Mesothelial cell of epicardium (in vitro differentiated cells): ENCODE measurements at places on chromosomes 7 and 10.

DNA sequence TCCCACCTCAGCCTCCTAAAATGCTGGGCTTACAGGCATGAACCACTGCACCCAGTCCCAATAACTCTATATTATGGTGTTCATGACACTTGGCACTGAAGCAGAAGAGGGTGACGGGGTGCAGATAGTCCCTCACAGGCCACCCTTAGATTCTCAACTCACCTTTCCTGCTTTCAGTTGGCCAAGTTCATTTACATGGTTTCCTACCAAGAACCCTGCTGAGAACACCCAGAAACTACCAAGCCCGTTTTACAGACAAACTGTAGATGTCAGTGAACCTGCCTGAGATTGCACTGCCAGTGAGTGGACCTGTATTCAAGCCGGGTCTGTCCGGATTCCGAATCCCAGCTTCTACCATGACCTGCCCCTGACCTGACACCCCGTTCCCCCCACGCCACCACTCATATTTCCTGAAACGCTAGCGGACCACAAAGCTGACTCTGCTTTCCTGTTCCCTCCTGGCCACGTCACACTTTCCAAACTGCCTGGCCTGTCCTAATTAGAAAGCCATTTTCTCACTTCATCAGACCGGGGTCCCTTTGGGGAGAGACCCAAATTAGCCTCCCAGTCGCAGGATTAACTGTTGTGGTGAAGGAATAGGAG lies 17.3 kb downstream of the GRID2IP start:
- no peak for DNase-seq

- no peak for DNase-seq
Observed at GRCh38 chr10:30018496-30018895, 40.9 kb downstream of the JCAD start.

DNA sequence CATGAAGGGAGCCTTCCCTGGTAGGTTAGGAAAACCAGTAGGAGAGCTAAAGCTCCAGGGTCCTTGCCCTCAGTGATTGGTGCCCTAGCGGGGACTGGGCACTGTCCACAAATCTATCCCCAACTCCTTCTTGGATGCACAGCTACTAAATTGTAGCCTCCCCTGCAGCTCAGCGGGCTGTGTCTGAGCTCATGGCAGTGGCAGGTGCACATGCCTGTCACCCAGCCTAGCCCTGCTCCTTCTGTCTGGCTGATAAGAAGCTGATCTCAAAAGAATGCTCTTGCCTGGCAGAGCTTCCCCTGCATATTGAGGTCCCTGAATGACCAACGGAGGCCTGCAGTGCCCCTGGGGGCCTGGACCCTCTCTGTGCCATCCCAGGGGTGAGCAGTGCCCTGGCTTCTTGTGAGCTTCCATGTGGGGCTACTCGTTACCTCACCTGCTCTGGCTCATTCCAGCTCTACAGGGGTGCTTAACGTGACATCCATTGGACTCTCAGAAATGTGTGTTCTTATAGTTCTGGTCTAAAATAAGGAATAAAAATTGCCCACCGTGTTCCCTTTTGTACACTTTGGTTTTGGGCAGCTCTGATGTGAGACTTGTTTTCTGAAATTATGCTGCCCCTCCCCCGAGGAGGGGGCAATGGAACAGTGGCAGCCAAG lies 59.8 kb upstream of the ANTXRL start:
- DNase-seq, result peak; percentile 26

DNA sequence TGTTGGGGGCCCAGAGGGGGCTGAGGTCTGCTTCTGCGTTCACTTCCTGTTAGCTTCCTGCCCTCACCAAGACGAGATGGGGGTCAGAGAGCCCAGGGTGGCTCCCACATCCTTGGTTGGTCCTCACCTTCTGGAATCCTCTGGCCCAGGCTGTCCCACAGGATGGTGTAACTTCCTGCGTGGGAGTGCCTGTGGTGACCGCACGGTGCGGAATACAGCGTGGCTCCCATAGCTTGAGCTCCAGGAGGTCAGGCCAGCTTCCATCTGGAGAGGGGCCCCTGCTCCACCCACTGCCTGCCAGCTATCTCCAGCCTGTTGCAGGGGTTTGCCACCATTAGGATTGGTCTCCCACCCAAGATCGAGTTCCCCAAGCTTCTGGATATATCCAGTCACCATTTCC lies 681.2 kb upstream of the FOXK1 start:
- no peak for DNase-seq

GRCh38 chr10:79065091-79065551 lies 3.6 kb upstream of the ZMIZ1 start:
- DNase-seq, result no peak

DNA sequence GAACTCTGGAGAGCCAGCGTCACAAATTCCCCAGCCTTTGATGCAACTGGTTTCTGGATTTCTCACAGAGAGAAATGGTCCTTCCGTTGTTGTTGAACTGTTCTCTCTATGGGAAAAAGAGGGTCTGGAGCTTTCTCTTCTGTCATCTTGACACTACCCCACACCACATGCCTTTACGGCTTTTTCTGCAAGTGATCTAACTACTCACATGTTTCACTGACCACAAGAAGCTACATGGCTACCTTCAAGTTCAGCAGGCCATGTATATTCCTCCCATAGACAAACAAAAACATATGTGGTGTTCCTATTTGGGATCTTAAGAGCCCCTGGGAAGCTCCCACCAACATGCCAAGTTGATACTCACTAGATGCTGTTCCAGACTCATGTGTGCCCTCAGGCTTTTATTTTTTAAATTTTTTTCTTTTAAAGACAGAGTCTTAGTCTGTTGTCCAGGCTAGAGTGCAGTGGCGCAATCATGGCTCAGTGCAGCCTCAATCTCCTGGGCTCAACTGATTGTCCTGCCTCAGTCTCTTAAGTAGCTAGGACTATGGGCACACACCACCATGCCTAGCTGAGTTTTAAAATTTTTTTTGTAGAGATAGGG lies 72.0 kb downstream of the RNF216 start:
- no peak for DNase-seq

- DNase-seq, result no peak
Observed at GRCh38 chr10:103669944-103670343, 176.4 kb downstream of the NEURL1 start.

DNA sequence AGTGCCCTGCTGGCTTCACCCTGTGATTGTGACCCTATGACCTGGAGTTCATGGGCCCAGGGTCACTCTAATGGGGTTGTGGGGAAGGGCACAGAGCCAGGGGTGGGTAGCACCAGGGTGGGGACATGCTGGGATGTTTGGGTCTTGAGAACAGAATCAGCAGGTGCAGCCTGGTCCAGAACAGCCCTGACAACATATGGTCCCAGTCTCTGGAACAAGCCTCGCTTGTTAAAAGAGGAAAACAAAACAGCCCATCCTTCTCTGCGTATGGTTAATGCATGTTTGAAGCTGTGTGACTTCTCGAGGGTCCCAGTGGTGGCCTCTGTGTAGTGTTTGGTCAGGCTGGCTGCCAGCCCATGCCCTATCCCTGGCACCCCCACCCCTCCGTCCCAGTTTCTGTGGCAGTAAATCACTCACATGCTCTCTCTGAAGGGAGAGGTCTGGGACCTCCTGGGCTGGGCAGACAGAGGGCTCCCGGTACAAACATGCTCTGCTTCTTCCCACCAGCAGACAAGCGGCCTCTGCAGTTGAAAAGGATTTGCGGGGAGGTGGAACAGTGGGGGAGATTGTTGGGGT lies 79.4 kb downstream of the FAM241B start:
- DNase-seq, result no peak

DNA sequence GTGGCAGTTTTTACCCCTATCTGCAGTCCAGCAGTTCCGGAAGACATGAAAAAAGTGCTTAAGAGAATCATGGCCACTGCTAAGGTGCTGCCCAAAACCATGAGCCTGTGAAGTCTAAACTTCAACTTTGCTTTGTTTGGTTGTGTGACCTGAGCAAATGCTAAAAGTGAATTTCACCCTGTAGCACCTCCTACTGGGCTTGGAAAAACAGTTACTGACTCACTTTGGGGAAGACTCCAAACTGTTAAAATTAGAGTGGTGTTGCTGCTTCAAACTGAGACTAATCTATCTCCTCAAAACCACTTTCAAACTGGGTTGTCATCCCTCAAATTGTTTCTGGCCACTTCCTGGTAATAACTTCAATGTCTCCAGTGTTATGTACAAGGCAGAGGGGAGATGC lies 21.3 kb downstream of the MKX start:
- DNase-seq, result no peak

GRCh38 chr7:25238066-25238725 lies 9.9 kb upstream of the NPVF start:
- DNase-seq, result no peak

DNA sequence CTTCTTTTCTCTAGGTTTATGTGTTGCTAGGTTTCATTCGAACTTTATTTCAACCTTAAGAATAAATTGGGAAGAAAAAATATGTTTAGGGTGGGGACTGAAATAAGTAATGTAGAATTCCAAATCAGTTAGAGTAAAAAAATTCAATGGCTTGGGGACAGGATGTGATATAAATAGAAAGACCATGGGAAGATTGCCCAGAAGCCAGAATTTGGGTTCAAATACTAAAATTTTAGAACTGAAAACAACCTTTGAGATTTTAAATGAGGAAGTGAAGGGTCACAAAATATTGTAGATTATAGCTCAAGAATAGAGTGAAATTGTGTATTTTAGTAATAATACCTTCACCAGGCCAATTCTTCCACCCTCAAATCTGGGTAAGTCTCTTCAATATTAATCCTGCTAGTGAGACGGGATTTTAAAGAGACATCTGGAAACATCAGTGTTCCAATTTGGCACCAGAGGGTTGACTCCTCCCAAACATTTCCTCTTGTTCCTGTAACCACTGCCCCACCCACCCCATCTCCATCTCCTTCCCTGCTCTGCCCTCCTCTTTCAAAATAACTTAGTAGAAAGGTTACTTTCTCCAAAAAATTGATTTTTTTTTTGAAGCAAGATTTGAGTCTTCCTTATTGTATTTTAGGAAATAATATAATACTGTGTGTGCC lies 51.3 kb upstream of the FAM3C start:
- DNase-seq, result no peak

DNA sequence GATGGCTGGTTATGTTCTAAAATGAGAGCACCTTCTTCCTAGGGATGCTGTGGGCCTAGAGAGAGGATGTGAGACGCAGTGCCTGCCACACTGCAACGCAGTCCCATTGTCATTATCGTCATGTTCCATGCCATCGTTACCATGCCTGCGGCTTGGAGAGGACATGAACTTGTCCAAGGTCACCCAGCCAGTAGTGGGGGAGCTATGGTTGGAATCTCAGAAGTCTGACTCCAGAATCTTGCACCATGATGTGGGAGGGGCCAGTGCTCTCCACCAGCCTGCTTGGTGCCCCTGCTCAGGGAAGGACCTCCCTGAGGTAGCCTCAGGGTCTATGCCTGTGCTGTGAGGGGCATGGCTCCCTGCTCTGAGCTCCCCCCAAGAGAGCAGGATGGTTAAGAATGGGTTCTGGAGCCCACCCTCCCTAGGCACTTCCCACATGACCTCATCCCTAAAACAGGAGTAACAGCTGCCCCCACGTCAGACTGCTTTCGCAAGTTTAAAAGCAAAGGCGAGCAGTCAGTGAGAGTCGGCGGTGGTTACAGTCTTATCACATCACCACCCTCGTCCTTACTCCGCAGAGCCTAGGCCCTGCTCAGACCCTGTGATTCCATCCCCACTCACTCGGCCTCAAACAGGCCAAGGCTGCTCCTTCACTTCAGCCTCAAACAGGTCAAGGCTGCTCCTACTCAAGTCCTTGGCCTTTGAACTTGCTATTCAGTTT lies 50.4 kb downstream of the HABP2 start:
- no peak for DNase-seq

GRCh38 chr10:60353519-60354258 lies 36.0 kb downstream of the ANK3 start:
- DNase-seq, result no peak

DNA sequence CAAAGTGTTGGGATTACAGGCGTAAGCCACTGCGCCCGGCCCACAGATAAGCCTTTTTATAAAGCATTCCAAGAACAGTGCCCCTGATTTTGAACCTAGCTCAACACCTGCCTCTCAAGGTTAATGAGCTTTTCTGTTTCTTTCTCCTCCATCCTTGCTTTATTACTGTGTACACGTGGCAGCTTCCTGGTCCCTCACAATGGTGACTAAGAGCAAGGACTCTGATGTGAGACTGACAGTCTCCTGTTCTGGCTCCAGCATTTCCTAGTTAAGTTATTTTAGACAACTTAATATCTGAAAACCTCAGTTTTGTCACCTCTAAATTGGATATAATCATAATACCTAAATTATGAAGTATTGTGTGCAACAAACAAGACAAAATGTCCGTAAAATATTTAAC lies 9.9 kb downstream of the HABP2 start:
- no peak for DNase-seq

- no peak for DNase-seq
Observed at GRCh38 chr7:55484241-55484640, 88.1 kb downstream of the VOPP1 start.

- no peak for DNase-seq
Observed at GRCh38 chr10:126250527-126251310, 137.6 kb downstream of the ADAM12 start.

DNA sequence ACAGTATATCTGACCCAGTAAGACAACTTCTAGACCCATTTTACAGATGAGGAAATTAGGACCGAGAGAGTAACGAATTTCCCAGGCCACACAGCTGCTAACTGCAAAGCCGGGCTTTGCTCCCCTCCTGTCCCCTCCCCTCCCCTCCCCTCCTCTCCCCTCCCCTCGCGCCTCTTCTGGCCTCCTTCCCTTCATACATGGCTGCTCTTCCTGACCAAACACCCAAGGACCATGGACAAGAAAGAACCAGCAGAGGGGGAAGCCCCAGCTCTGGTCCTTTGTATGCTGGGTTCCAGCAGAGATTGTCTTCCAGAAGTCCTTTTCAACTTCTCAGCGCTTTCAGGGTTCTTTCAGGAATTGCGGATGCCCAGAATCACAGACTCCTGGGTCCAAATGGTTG lies 3.6 kb upstream of the TMEM72 start:
- DNase-seq, result no peak

DNA sequence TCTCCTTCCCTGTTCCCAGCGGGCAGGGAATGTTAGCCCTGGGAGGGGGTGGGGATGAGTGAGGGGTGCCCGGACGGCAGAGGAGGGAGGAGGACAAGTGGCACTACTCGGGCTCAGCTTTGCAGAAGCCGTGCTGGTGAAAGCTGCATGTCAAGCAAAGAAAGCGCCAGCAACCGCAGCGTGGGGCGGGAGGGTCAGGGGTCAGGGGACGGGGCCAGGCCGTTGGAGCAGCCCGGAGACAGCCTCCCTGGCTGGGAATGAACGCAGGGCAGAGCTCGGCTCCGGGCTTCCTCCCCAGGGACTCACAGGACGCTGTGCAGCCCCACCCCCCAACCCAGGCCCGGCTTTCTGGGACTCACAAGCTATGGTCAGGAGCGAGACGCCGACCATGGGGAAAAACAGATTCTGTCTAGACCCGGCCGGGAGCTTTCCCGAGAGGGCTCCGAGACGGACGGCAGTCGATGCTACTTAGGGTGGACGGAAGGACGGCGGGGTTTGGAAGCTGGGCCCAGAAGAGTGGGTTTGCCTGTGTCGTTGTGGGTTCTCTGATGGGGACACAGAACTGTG lies 113.4 kb downstream of the VIPR2 start:
- DNase-seq, result no peak

DNA sequence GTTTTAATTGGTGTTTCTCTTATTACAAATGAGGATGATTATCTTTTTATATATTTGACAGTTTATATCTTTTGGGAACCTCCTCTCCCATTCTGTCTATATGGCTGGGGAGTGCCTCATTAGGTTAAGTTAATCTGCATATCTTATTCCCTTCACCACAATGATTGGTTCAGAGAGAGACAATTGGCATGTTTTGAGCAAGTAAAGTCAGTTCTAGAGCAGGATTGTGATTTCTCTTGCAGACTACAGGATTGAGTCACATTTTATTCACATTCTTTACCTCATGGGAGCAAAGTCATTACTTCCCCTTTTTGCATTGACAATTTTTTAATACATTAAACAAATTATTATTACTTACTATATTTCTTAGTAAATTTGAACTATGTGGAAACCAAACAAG lies 345.6 kb downstream of the MDFIC start:
- no peak for DNase-seq

- no peak for DNase-seq
Observed at GRCh38 chr10:122632031-122632430, 67.6 kb downstream of the C10orf120 start.
